ENCODE measurements at places on chromosomes 1 and 21.

GRCh38 chr21:37862536-37862935 is 53.7 kb downstream of the KCNJ6 start:
- peak; percentile 83 for DNase-seq

DNA sequence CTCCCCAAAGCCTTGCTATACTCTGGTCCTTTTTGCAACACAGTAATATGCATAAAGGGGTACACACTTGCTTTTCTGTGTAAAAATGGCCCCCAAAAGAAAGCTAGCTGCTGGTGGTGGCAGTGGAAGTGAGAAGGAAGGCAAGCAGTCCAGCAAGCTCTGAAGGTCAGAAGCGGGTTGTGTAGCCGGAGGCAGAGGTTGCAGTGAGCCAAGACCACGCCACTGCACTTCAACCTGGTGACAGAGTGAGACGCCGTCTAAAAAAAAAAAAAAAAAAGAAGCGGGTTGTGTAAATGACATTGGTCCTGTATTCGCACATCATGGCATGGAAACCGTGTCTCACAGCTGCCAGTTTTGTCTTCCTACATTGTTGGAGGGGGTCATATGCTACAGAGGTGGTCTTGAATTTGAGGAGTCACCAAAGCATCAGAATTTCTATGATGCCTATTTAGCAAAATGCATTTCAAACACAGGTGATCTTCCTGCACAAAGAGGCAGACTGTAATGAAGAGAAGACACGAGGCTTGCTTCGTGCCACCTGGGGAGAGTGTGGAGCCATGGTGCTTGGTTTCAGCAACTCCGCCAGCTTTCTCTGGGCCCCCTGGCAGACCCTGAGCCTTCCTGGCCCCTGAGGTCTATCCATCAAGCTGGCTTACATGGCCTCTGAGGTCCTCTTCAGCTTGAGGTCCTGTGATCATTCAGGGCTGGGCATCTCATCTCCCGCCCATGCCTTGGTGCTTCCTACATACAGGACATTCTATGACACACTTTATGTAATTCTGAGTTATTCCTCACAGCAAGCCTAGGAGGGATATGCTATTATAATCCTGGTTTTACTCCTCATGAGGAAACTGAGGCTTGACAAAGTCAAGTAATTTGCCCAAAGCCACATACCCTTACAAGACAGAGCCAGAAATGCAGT is 71.0 kb downstream of the TOMM20 start:
- DNase-seq, result no peak

DNA sequence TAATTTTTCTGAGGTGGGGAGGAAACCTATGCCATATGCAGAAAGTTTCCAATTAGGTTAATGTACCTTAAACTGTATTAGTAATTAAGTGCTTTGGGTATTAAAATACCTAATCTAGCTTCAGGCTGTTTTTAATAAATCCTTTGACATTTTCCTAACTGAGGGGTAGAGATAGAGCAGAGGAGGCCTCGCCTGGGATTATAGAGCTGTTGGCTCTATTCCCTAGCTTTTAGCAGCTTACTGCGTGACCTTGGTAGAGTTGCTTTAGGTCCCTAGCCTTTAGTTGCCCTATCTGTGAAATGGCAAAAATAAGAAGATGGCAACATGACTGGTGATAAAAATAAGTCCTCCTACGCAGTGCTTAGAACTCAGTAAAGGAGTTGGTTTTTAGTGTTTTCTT is 621.0 kb downstream of the LMO4 start:
- DNase-seq, result no peak

GRCh38 chr1:50419907-50420677 is 3.2 kb downstream of the DMRTA2 start:
- no peak for DNase-seq

DNA sequence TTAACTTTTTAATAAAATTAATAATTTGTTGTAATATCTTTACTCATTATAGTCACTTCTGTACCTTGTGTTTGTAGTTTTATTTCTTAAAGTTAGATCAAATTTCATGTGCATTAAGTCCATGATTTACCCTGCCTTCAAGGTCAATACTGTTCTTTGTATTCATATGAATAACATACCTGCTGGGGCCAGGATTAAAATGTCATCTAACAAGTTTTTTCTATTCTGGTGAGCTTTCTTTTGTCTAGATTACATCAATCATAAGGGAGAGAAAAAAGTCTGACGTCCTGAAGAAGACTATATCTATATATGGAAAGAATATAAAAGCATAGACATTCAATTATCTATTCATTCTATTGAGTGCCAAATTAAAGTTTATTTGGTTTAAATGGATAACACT is 232.6 kb downstream of the COL11A1 start:
- DNase-seq, result no peak

All from HL-60 (cell line).